ENCODE measurements at places on chromosomes 4 and X.
A peak's percentile ranks its signal among the peaks of the same experiment; 100 is the strongest.

GRCh38 chr4:83489711-83490326 lies 4.9 kb upstream of the ABRAXAS1 start:
- no peak for DNase-seq

DNA sequence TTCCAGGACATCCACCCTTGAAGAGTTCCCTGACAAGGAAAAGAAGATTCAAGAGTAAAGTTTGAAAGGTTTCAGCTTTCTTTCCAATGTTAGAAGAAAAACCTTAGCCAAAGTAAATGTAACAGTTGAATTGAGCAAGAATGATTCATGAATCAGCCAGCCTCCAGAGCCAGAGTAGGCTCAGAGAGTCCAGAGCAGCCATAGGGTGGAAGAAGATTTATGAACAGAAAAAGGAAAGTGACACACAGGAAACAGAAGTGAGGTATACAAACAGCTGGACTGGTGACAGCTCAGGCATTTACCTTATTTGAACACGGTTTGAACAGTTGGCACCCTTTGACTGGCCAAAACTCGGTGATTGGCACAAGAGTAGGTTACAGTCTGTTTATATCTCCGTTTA lies 63.2 kb downstream of the QDPR start:
- no peak for DNase-seq

DNA sequence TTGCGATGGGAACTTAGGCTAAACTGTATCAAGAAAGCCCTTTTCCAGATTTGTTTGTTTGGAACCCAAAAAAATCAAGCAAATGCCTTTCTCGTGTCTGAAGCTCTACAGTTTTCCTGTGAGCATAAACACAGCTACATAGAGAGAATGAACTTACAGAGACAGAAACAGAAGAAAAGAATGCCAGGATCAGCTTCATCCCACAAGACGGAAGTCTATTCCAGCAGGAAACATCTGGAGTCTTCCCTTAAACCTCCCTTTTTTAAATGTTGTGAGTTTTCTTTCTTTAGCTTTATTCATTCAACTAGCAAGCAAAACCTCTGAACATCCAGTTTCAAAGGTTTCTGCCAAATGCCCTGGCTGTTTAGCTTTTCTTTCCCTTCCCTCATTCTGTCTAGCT lies 32.6 kb upstream of the ZFP42 start:
- no peak for DNase-seq

- DNase-seq = no peak
Measured at GRCh38 chr4:48270951-48271473, 1.4 kb upstream of the TEC start.

DNA sequence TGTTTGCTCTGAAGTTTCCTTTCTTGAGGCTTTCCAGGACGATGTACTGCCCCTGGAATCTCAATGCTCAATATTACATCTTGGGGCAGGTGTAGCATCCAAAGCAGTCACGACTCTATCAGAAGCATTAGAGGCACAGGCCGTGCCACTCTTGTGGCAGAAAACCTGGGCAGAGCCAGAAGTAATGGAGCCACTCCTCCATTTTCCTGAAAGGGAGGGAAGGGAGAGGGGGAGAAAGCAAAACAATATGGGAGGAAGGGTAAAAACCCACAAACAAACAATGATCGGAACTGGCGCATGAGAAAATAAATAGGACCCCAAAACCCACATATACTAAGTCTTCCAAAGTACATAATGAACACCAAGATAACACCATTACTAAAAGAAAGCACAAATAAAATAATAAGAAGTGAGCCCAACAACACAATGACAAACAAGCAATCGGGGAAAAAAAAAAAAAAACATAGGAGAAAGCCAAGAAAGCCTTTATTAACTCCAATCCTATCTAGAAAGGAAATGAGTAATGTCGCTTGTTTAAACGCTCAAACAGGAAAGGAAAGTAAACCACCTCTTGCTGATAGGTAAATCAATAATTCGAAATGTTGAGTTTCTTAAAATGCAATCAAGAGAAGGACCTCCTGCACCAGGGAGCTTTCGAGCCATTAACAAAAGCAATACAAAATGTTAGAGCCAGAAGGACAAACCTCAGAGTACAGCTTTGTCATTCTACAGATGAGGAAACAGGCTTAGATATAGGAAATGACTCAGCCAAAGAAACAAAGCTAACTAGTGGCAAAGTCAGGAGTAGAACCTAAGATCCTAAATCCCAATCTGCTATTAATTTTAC lies 117.4 kb downstream of the ATRX start:
- DNase-seq = no peak

- no peak for DNase-seq
Measured at GRCh38 chrX:3181846-3182245, 140.6 kb downstream of the ARSF start.

DNA sequence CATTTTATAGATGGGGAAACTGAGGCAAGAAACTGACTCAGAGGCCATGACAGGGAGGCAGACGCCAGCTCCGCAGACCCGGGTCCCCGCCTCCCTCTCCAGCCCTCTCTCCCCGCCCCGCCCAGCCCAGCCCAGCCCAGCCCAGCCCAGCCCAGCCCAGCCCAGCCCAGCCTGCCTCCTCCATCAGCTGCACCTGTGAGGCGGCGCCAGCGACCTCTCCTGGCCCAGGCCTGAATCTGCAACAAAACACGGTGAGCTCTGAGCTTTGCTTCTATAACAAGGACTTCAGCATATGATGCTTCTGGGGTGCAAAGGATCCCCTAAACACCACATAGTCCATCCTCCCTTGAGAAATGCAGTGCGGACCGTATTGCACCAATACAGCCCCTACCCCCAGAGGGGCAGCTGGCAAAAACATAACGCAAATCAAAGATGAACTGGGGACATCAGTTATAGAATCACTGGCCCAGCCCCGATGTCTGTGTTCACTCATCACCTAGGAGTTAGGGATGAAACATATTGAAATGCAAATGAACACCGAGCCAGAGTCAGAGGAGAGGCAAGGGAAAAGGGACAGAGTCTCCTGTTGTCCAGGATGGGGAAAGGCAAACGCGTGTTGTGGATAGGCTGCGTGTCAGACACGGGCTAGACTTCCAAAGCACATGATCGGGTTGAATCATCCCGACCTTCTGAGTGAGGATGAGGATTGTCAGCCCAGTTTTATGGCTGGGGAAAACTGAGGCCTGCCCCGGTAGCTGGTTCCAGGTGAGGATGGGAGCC lies 216.1 kb upstream of the PSAPL1 start:
- no peak for DNase-seq

DNA sequence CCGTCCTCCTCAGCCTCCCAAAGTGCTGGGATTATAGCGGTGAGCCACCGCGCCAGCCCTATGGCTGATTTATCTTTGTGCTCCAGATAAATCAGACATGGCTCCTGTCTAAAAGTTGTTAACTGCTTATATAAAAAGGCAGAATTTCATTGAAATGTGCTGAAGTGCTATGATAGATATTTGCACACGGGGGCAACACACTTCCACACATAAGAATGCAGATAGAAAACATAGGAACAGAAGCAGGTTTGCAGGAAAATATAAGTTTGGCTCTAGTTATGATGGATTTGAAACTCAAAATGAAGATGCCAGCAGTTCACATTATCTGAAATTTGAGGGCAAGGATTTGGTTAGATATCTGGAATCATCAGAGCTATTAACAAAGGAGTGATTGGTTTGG lies 163.1 kb upstream of the SLITRK2 start:
- DNase-seq = no peak

GRCh38 chr4:26531491-26532116 lies 41.3 kb upstream of the CCKAR start:
- DNase-seq = no peak

DNA sequence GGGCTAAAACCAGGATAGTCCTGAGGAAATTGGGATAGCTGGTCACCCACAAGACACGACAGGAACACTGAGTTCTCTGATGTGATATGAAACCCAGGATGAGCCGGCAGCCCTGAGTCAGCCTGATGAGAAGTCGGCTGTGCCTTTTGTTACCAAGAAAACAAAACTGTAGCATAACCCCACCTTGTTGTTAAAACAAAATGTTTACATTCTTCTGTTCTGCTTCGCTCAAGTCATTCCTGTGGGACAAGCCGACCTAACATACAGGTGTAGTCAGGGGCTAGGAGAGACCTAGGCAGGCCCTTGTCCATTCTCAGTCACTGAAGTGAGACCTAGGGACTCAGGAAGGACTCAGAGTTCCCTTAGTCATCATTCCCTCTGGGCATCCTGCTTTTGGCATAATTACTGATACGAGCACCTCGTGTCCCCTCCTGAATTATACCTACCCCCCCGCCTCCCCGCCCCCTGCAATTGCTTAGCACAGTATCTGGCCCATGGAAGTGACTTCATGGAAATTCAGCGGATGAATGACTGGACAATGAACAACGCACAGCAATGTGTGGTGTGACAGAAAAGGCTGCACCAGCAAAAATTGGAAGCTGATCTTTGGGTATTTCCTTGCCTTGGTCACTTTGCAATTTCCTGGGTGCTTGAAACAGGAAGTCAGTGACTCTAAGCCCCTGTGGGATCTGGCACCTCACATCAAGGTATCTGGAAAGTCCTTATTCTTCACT lies 31.9 kb upstream of the TLR2 start:
- DNase-seq = no peak

GRCh38 chr4:72390409-72390808 lies 178.6 kb downstream of the ADAMTS3 start:
- no peak for DNase-seq

GRCh38 chrX:49282647-49283011 lies 13.0 kb downstream of the PPP1R3F start:
- no peak for DNase-seq

- no peak for DNase-seq
Measured at GRCh38 chrX:41167888-41168287, 82.6 kb downstream of the USP9X start.

- no peak for DNase-seq
Measured at GRCh38 chrX:48086082-48086481, 14.6 kb upstream of the ZNF630 start.

DNA sequence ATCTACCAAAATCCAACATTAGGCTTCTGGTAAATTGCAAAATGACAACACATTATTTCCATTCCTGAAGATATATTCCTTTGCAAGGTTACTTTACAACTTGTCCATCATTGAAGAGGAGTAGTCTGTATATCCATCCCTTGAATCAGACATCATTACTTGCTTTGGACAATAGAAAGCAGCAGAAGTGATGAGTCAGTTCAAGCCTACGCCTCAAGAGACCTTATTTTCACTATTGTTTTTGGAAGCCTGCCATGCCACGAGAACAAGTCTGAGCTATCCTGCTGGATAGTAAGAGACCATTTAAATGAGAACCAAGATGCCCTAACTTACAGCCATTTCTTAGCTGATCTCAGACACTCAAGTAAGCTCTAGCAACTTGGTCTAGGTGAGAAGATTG lies 246.0 kb upstream of the HHIP start:
- no peak for DNase-seq

DNA sequence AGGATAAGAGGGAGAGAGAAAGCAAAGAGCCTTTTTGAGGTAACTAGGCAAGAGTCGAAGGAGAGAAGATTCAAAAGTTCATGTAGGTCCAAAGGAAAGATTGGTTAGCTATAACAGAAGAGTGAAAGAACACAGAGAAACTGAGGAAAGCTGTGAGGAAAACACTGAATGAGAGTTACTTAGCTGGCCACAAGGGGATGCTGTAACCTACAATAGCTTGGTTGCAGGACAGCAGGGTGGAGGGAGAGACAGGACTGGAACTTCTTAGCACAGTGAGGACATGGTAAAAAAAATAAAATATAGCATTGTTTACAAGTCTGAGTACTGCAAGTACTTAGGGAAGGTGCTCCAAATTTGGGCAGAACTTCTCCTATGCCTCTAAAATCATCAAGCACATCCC lies 48.3 kb downstream of the RAI2 start:
- no peak for DNase-seq

DNA sequence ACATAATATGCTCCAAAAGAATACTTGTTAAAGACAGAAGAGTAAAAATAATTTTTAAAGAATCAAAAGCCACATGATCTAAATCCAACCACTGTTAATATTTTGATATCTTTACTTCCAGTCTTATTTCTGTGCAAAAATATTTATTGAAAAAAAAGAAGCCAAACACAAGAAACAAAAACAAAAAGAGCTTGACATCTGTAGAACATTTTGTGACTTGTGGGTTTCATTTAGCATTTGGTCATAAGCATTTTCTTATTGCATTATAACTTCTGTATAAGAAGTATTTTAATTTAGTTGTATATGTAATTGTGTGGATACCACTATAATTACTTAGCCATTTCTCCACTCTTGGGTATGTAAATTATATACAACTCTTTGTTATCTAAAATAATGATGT lies 63.1 kb downstream of the DIPK2B start:
- DNase-seq = no peak

DNA sequence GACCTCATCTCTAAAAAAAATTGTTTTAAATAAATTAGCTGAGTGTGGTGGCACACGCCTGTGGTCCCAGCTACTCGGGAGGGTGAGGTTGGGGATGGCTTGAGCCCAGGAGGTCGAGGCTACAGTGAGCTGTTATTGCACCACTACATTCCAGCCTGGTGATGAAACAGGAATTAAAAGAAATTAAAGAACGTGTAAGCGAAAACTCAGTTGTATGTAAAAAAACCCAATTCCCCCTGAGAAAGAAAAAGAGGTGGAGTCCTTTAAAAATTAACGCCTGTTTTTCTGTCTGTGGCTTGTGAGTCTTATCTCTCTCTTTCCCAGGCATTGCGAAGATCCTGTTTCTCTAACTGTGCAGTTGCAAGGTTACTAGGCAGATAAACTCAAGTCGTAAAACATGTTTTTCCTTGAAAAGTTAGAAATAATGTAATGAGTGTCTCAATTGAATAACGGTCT lies 22.1 kb downstream of the EPGN start:
- no peak for DNase-seq

- no peak for DNase-seq
Measured at GRCh38 chr4:90121676-90122354, 5.4 kb upstream of the CCSER1 start.

- DNase-seq = no peak
Measured at GRCh38 chrX:9396930-9397329, 67.9 kb upstream of the TBL1X start.

GRCh38 chr4:76950052-76950955 lies 752 bp downstream of the SEPTIN11 start:
- peak; percentile 46 for DNase-seq

GRCh38 chr4:48033825-48034413 lies 17.3 kb downstream of the NIPAL1 start:
- peak; percentile 72 for DNase-seq

- DNase-seq = no peak
Measured at GRCh38 chrX:124232523-124233201, 99.8 kb upstream of the TEX13D start.

GRCh38 chr4:186137196-186137794 lies 32.8 kb downstream of the FAM149A start:
- DNase-seq = no peak

- DNase-seq = no peak
Measured at GRCh38 chr4:6362896-6363295, 93.2 kb downstream of the WFS1 start.

- no peak for DNase-seq
Measured at GRCh38 chr4:188841523-188841922, 702.3 kb downstream of the TRIML1 start.

DNA sequence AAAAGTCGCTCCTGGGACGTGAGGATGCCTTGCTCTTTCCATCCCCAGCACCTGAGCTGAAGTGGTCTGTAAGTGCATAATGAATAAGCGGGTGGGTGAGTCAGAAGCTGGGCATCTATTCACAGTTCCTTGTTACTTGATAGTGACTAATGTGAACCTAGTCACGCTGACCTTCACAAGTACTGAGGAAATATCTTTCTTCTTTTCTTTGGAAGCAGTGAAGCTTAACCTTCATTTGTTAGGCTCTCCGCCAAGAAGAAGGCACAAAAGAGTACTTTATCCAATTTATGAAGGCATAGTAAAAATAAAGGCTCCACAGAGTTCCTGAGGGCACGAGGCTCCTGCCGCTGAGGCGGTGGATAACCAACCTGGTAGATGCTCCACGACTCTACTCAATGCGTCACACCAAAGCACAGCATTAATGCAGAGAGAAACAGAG lies 475.7 kb upstream of the SLIT2 start:
- no peak for DNase-seq
